ENCODE measurements at places on chromosomes 12 and 14.

GRCh38 chr14:85248881-85249635 is 280.9 kb upstream of the FLRT2 start:
- no peak for DNase-seq

DNA sequence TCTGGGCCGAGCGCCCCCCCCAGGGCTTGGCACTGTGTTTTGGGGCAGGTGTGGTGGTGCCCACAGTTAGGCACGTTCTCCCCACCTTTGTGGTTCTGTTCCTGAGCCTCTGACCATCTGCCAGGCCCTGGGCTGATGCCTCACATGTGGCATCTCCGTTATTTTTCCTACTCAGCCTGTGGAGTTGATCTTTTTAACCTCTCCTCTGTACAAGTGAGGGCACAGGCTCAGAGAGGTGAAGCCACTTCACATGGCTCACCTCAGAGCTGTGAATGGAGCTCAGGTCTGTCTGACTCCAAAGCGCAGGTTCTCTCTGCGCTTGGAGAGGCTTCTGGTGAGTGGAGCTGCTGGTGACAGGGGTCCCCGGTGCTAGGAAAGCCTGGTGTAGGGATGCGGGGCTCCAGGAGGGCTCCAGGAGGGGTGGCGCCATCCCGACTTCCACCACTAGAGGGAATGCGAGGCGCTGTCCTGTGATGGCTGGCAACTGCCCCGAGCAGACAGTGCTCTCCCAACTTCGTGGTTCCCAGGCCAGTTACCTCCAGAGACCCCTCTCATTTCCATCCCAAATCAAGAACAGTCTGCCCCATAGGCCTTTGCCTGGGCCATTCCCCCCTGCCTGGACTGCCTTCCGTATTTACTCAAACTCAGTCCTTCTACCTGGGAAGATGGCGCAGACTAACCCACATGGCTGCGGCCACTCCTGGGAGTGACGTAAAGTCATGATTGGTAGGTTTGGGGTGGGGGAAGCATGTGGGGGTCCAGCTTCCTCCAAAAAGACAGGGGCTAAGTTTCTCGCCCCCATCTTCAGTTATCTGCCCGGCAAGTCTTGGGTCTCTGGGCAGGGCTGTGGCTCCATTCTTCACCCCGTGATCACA is 9.9 kb downstream of the BCL7A start:
- DNase-seq, result no peak

GRCh38 chr14:54698966-54699530 is 132.1 kb downstream of the SAMD4A start:
- no peak for DNase-seq

GRCh38 chr14:89367779-89368120 is 49.3 kb downstream of the FOXN3 start:
- no peak for DNase-seq

- no peak for DNase-seq
These were observed 23.6 kb downstream of the TCHP start for GRCh38 chr12:109923481-109924245.

- DNase-seq, result peak; percentile 83
These were observed 117.6 kb downstream of the SCARB1 start for GRCh38 chr12:124745891-124746570.

DNA sequence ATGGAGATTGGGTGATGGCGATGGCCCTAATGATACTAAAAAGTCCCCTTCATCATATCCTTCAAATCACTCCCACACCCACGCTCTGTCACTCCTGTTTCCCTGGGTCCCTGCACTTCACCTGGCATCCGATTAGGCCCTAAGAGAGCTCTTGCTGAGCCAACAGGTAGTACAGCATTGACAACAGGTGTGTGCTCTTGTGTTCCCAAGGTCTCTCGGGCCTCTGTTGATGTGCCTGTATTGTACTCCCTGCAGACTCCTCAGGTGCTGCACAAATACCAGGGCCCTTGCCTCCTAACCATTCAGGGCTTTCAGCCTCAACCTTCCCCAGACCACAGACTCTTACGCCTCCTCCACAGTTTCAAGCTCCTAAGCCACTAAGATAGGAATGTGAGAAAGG is 25.8 kb upstream of the VDR start:
- no peak for DNase-seq

GRCh38 chr12:99605-100004 is 33.0 kb downstream of the IQSEC3 start:
- no peak for DNase-seq

DNA sequence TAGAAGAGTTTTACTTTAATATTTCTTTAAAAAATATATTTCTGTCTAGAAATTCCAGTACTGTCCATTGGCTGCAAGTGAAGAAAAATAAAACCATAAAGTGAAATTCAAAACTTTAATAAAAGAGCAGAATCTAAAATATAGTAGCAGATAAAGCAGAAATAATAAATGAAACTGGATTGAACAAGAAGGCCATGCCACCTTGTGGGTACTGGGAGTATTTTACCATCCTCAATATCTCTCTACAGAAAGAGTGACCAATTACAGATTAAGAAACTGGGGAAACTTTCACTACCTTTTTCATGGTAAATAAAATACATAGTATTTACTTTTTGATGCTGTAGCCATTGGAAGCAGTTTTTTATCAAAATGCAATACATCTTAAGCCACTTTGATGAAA is 220.5 kb downstream of the BCAT1 start:
- peak; percentile 8 for DNase-seq

GRCh38 chr12:57232156-57232756 is 2.7 kb downstream of the SHMT2 start:
- no peak for DNase-seq

- no peak for DNase-seq
These were observed 20.8 kb downstream of the CFAP251 start for GRCh38 chr12:121939186-121939585.

DNA sequence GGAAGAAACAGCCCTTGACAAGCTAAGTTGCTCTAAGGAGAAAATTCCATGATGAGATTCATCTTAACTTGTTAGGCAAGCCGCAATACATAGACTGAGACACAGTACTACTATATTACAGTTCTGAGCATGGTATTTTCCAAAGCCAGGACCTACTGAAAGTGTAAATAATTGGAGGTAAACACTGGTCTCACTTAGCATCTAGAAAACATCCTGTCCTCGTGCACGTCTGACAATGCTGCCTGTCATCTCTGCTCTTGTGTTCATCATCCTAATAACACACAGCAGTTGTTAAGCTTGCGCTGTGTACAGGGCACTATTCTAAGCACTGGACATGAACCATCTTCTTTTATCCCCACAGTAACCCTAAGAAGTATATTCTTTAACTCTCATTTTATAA is 64.2 kb downstream of the GNG2 start:
- DNase-seq, result no peak

- no peak for DNase-seq
These were observed 859.7 kb downstream of the GALC start for GRCh38 chr14:87133073-87133801.

- DNase-seq, result no peak
These were observed 116.8 kb upstream of the ABCD2 start for GRCh38 chr12:39736406-39736805.

- DNase-seq, result no peak
These were observed 249.7 kb downstream of the FOXG1 start for GRCh38 chr14:29016050-29016900.

DNA sequence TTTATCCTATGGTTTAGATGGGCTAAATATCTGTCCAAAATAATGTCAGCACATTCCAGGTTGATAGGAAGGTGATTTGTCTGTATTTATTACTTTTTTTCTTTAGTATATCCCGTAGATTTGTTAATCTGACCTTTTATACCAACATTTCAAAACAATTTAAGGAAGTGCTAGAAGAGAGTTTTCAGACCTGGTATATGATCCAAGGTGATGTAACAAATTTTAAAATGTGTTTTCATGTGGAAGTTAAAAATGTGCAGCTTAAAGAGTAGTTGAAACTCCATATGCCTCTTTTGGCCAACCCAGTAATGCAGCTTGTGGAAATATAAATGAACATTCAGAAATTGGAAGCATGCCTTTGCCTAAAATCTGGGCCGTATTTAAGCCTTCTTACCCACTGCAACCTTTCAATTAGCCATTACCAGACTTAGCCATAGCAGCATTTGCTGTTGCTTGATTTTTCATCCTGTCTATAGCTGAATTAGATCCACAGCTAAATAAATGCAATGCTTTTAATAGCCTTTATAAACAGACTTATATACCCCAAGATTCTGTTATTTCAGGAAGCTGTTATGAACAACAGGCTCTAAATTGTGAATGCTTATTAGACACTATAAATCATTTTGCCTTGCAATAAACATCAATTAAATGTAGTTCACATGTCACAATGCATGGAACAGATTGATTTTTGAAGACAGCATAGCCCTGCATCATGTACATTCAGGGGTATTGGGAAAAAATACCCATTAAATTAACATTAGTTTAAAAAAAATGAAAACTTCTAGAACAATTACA is 271.2 kb downstream of the PDZRN4 start:
- DNase-seq, result no peak

DNA sequence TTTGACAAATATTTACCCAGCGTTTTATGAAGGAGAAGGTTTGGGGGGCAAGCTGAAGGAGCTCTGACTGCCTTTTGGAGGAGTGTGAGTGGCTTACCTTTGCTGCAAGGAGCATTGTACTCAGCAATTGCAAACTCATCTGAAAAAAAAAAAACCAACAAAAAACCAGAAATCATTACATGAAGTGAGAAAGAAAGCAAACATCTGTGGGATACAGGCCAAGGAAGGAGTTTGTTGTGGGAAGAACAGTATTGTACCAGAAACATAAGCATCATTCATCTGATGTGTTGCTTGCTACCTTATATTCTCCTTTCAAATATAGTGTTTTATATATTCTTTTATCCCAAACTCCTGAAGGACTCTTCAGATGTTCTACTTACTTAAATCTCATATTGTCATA is 47.6 kb downstream of the A2M start:
- DNase-seq, result no peak

GRCh38 chr12:127771546-127771945 is 495.4 kb upstream of the TMEM132C start:
- DNase-seq, result no peak

- DNase-seq, result no peak
These were observed 342.6 kb upstream of the E2F7 start for GRCh38 chr12:77407931-77408330.

DNA sequence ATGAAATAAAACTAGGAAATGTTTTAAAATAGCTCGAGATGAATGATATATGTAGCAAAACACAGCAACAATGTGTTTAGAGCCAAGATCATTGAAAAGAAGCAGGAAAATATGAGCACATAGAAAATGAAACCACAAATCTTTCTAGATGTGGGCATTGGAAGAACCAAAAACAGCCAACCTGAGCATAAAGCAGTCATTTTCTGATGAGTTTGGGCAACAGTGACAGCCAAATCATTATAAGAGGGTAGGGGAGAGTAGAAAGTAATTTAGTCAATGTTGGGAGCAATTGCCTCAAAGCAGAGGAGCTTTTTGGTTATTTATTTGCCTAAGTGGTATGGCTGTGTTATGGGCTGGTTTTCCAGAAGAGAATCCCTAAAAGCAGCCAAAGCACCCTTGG is 8.8 kb upstream of the BICDL1 start:
- DNase-seq, result no peak

GRCh38 chr14:103696466-103697071 is 18.7 kb downstream of the XRCC3 start:
- no peak for DNase-seq

DNA sequence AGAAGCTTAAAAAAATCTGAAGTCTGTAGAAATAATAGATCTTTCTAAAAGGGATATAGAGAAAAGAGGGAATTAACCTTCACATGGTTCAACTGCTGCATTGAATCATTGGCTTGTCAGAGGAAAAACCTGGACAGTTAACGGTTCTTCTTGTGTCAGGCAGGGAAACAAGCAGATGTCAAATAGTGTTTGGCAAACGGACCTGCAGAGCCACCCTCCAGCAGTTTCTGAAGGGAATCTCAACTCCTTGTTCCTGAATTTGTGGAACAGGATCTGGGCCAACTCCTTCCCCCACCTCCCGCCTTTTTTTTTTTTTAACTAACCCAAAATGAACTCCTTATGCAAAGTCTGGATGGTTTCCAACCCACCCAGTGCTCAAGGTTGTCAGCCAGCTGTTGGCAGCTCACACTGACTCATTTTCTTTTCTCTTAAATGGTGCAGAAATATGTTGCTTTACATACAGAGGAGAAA is 187.3 kb downstream of the CAND1 start:
- DNase-seq, result peak; percentile 10

DNA sequence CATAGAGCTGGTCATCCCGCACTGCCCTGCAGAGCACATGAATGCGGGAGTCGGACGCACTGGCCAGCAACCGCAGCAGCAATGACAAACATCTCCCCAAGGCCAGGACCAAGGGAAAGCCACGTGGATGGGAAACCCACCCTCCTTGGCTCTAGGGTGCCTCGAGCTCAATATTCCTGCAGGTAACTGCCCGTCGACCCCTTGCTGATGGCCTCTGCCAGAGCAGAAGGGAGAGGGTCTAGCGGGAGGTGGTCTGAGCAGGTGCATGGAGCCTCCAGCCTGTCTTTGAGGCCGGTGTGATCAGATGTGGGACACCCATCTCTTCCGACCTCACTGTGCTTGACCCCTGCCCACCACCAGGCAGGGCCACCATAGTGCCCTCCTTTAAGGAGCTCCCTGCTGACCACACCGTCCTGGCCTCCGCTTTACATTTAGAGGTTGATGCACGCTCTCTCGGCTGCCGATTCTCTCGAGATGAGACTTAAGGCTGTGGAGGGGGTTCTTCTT is 89.7 kb downstream of the PIWIL1 start:
- DNase-seq, result no peak

DNA sequence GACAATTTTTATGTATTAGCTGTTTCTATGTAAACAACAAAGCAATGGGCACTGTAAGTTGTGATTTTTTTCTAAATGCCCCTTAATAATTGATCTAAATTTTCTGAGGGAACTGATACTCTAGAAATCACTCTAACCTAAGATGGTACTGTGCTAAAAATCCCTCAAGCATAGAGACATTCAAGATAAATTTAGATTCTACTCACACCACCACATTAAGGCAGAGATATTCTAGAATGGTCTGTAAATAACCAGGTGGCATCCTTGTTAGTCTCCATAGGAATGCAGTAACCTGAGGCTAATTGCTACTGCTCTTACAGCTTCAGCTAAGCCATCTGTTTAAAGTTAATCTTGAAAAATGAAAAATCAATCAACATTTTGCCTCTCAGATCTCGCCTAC is 87.3 kb downstream of the SLC41A2 start:
- DNase-seq, result no peak

GRCh38 chr12:59452746-59453145 is 143.1 kb upstream of the SLC16A7 start:
- DNase-seq, result no peak

DNA sequence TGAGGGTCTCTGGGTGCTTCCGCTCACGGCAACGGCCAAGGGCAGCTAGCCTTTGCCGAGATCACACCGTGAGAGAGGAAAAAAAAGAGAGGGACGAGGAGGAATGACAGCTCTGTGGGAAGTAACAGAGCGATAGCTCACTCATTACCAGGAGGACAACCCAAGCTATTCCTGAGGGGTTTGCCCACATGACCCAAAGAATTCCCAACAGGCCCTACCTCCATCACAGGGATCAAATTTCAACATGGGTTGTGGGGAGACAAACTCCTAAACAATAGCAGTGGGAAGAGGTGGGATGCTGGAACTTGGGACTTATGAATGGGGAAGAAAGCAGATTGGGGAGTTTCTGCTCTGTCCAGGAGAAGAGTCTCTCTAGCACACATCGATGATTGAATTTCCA is 180.6 kb downstream of the LRRK2 start:
- DNase-seq, result no peak
